ENCODE measurements at places on chromosomes 1 and 21.

GRCh38 chr1:23408797-23409290 lies 15.7 kb downstream of the TCEA3 start:
- no peak for DNase-seq

- DNase-seq: no peak
Observed at GRCh38 chr21:39164523-39164922, 18.7 kb downstream of the PSMG1 start.

DNA sequence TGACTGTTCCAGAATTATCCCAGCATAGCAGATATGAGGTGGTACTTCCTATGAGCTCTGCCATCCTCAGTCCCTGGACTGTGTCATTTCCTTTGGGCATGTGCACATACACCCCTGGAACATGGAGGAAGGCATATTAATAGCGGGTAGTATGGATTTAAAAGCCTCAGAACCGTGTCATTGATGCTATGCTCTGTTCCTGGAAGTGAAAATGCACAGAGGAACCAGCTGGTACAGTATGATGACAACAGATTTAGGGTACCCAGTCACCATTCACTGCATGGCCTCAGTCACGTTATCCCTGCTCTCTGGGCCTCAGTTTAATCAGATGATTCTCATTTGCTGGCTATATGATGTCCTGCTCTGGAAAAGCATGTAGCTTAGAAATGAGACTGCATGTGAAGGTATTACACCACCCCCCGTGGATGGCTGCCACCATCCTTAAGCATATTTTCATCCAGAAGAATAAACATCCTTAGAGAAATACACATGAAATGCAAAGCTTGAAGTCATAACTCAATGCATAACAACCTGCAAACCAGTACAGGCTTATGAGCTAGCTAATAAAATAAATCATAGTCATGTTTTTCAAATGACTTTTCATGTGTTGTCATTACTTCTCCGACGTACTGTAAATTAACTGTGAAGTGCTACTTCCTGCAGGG lies 37.8 kb downstream of the SETD4 start:
- no peak for DNase-seq

DNA sequence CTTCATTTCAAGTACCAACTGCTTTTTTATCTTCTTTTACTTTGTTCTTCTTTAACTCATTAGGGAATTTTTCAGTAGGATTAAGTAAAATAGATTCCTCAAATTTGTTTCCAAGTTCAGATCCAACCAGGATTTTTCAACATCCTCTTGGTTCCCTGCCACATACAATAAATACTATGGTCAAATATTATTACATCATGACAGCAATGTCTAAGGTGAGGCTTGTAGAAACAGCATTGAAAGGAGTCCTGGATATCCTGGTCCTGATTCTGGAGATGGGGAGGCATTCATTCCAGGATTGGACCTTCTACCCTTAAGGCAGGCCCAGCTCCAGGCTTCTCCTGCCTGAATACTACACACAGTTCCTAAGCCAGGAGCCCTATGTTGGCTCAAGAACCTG lies 80.2 kb upstream of the F3 start:
- no peak for DNase-seq

GRCh38 chr1:59418363-59419144 lies 121.7 kb downstream of the FGGY start:
- DNase-seq: no peak
